CD4-positive, alpha-beta T cell treated with Interleukin-17A for 1 hour (primary cell): ENCODE measurements at places on chromosomes 2 and 18.
A peak's percentile ranks its signal among the peaks of the same experiment; 100 is the strongest.

DNA sequence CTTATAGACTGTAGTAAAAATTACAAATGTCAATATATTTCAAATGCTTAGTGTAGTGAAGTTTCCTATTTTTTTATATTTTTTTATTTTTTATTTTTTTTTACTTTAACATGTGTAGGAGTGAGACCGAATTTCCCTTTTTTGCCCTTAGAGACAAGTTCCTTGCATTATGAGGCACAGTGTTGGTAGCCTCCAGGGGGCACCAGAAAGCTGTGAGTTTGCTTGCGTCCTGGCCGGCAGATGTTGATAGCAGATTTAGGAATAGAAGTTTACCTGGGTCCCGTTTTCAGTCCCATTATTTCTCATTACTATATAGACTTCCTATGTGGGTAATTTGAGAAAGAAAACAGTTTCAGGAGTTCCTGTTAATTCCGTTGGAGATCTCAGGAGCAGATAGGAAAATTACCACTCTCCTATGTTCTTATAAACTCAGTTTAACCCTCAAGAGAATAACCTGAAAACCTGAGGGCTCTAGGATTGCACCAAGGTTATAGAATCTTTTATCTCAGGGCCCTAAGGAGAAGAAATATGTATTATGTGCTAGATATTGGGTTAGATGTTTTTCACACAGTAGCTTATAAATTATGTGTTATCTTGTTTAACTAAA, 157.5 kb upstream of the SESTD1 start:
- peak; percentile 19 for DNase-seq

GRCh38 chr2:88852753-88853402, 161.4 kb downstream of the RPIA start:
- DNase-seq: no peak

DNA sequence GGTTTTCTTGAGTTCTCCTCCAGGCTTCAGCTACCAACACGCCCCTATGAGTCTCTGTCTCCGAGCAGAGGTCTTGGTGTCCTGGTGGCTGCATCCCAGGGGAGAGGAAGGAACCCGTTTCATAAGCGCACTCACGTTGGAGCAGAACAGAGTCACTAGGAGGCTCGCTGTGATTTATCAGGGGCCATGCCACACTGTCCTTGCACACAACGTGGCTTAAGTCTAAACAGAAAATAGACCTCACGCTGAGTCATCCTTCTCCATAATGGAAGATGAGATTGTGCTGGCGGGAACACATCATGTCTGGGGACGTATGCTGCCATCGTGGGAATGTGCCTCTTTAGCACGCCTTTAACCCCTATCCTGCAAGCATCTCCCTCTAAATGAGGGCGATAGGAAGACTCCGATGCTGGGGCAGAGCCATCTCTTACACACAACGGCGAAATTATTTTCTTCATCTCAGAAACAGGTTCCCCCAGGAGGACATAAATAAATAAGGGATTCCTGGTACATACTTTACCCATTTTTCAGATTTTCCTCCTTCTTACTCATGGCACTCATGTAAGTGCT, 211.4 kb downstream of the KLHL29 start:
- DNase-seq: no peak

DNA sequence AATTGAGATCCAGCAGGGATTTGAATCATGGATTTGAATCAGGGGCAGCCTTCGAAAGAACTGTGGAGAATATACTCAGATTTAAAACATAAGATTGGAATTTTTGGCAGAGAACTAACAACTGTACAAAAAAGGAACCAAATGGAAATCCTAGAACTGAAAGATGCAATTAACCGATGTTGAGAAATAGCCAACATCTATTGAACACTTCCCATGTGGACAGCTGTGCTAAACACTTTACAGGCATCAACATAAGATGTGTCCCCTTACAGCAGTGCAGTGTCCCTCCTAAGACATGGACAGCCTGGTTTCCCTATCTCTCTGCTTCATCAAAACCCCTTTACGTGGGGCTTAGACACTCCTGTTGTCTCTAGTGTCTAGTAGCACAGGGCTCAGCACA, 3.7 kb upstream of the IL1RN start:
- no peak for DNase-seq

GRCh38 chr2:113202305-113203216, 28.8 kb downstream of the PSD4 start:
- no peak for DNase-seq

DNA sequence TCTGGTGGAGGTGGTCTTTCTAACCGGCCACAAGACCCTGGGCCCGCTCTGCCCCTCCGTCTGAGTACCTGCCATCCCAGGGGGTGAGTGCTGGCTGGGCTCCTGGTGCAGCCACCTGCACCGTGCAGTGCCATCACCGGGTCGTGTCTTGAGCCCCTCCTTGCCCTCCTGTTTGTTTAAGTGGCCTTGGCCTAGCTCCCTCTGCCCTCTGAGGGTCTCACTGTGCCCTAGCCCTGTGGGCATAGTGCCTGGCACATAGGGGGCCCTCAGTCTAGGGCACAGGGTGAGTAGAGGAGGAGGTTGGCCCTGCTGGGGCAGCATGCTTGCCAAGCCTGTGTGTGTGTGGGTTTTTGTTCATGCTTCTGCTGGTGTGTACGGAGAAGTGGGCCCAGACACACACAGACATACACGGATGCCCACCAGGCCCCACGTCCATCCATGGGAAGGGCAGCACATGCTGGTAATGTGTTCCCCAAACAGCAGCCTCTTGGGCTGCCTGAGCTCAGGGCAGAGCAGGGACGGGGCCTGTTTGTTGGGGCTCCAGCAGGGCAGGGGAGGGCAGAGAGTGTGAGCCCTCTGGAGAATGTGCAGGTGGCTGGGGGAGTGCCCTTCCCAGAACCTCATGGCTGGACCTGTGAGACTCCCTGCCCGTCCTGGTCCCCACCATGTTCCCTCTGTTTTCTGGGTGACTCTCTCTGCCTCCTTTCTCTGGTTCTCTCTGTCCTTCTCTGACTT, 94.6 kb downstream of the GLI2 start:
- DNase-seq: no peak

GRCh38 chr2:232406556-232407310, at the start of gene ALPG:
Gene ALPG, plus strand, starts transcription at chr2:232406844. Its CDS starts 51 bp downstream, at chr2:232406895.
- DNase-seq: no peak

DNA sequence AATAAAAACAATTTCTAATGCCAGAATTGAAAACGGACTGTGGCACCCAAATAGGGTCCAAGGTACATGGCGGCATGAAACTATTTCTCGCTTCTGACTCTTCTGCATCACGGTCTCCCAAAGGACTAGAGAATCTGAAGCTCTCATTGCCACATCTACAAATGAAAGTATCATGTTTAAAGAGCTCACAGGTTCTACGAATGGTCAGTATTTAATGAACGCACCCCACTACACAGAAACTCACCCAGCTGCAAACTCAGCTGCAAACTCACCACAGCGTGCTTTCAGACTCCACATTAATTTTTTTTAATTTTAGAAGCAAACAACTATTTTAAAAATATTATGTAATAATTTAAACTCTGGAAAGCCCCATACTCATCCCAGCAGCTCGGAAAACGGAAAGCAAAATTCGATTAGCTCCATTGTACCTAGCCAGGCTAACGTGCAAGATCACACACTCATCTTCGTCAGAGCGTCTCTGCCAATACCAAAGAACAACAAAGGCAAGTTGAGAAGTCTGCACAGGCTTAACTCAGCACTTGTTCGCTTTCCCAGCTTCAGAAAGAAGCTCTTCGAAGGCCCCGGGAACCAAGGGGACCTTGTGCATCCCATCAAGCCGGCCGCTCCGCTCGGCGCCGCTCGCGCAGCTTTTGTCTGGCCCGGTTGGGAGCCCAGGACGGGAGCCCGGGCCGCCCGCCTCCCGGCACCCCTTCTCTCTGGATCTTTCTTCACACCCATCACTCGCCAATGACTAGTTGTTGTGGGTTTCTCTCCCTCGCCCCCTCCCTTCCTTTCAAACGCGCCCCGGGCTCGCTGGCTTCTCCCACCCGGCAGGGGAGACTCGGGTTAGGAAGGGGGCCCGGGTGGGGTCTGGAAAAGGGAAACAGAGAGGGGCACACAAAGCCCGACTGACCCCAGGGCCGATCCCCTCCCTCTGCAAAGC, 785 bp downstream of the CLASP1 start:
- peak; percentile 66 for DNase-seq

DNA sequence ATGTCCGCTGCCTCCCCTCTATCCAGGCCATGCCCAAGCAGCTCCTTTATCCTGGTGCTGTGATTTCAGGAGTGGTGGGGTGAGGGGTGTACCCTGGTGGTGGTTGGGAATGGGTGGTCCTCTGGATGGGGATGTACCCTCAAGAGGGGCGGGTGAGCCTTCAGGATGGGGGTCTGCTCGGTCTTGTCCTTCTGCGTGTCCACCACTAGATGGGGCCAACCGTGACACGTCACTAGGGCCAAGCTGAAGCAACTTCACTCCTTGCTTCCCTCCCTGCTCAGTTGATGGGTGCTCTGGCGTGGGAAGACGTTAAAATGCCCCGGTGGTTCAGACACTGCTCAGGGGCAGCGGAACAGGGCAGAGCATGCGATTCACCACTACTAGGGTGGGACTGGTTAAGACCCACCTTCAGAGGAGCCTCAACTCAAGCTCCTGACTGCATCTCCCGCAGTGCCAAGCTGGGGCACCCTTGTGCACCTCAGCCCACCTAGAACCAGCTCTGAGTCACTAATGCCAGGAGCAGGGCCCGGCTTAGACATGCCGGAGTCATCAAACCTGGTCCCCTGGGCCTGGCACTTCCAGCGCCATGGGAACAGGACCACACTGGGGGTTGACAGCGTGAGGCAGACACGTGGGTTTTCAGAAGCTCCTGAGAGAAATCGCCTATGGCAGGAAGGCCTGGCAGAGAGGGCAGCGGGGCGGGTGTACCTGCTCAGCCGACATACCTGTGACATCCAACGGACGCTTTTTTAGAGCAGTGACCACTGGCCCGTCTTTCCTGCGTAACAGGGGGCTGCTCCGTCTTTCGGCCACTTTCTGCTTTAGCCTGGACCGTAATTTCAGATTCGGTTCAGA, 256.7 kb downstream of the HDAC4 start:
- DNase-seq: peak; percentile 26

- DNase-seq: no peak
These were observed 21.6 kb downstream of the MERTK start for GRCh38 chr2:111919794-111920608.

- no peak for DNase-seq
These were observed 18.6 kb downstream of the ARID5A start for GRCh38 chr2:96555146-96555610.

DNA sequence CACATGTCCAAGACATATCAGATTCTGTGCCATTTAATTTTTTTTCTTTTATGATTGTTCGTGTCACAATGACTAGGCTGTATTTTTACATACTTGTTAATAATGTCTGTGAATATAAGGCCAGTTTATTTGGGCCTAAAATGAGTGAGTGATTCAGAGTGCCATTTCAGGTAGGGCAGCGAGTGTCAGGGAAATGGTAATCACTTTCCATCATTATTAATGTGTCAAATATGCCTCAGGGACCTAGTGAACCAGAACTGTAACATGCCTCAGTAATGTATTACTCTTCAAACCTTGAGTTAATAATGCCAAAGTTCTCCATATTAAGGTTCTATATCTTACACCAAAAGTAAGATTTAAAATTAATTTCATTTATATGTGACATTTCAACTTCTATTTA, 8.6 kb downstream of the FAM171B start:
- no peak for DNase-seq

DNA sequence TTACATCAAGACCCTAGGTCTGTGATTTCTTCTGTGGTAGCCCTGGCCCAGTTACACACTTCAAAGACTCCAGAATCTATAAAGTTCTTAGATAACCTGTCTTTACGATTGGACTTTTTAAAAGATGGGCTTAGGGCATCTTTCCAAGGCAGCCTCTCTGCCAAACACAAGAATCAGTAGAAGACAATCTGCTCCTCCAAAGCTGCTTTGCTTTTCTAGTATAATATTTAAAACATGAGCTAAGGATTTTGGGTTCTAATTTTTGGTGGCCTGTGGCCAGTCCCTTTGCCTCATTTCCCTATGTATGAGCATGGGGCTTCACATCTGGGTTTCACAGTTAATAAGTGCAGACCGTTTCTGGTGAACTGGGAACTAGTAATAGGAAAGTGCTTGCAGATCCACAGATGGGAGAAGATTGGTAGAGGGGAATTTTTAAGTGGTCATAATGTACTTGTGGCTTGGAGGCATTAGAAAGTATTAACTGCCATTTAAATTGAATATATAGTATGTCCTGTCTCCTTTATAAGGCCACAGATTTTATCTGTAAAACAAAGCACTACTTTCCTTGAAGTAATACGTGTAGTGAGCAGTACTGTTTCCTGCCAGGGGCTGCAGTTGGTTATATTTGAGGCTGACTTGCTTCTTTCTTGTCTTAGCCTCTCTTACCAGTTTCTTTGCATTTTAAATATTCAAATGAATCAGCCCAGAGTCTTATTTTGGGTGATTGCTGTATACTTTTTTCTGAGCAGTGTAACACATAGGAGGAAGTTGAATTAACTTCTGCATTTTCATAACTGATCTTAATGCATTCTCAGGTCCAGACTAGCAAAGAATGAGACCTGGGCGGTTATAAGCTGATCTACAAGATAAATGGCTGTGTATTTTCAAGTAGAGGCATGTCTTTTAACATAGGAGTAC, 1.5 kb downstream of the ARPC2 start:
- peak; percentile 60 for DNase-seq

DNA sequence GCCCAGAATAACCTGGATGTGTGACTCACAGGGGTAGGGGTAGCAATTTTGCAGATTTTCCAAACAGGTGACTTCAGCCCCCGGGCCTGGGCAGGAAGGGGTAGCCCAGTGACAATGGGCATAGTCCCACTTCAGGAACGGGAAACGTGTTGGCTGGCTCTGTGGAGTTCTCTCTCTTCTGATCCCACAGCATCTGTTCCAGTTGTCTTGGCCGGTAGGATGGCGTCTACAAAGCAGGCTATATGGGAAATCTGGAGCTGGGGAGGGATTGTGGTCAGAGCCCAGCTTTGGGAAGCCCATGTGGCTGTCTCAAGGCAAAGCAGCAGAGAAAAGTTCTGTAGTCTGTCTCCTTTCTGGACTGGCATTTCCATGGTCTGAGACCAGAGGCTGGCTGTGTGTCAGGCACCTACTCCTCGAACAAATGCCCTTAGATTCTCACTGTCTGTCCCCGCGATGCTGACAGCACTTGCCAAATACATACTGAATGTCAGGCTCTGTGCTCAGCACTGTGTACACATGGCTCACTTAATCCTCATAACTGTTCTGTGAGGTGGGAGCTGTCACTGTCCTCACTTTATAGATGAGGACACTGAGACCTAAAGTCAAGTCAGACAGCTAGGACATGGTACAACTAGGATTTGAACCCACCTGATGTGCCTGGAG, 17.9 kb upstream of the TMEM214 start:
- no peak for DNase-seq

DNA sequence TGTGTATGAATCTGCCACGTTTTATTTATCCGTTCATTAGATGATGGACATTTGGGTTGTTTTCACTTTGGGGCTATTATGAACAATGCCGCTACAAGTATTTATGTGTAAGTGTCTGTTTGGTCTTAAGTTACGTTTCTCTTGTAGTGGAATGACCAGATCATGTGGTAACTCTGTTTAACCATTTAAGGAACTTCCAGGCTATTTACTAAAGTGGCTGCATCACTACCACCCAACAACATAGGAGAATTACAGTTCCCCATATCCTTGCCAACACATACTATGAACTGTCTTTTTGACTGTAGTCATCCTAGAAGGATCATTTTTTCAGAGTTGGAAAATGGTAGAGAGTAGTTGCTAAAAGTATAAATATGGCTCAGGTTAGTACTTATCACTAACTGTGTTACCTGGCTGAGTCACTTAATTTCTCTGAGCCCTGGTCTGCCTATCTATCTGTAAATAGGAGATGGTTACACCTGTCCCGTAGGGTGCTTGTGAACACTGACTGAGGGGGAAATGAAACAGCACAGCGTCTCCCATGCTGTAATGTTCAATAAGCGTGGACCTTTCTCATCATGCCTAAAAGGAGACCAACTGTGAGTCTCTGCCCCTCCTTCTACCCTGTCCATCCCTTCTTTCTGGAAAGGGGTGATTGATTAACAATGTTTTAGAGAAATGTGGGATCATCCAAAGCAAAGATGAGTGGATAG, 103.1 kb downstream of the SH3RF3 start:
- no peak for DNase-seq
